ENCODE measurements at places on chromosomes 7 and 10.

DNA sequence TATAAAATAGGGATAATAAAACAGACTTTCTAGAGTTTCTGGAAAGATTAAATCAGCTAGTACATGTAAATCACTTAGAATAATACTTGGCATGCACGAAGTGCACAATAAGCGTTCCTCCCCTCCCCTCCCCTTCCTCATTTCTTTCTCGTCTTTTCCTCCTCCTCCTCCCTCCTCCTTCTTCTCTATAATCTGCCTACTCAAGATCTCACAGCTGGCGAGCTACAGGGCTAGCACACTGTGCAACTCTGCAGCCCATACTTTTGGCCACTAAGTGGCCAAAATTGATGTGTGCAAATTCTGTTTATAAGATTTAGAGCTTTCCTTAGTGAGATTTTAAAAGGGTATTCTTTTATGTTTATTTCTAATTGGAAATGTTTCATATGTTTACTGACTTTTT, 565.3 kb downstream of the PHTF2 start:
- no peak for DNase-seq

DNA sequence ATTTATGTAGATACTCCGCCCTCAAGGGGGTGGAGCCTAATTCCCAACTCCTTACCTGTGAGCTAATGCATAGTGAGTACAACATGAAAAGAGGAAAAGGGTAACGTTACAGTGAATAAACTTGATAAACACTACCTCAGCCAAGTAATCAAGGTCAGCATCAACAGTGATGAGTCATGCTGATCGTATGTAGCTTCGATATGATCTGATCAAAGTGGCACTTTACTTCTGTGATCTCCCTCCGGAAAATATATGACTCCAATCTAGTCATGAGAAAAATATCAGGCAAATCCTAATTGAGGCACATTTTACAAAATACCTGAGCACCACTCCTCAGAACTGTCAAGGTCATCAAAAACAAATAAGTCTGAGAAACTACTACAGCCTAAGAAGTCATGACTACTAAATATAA, 70.4 kb downstream of the VTI1A start:
- DNase-seq: no peak

- DNase-seq: no peak
Observed at GRCh38 chr7:97771576-97771975, 39.7 kb downstream of the TAC1 start.

- DNase-seq: no peak
Observed at GRCh38 chr7:131949659-131950058, 393.2 kb upstream of the PODXL start.

GRCh38 chr10:28008054-28008453, 9.2 kb upstream of the ODAD2 start:
- DNase-seq: no peak

- no peak for DNase-seq
Observed at GRCh38 chr10:29784175-29784773, 149.5 kb upstream of the SVIL start.

GRCh38 chr10:117945651-117946050, 101.1 kb downstream of the RAB11FIP2 start:
- DNase-seq: no peak

DNA sequence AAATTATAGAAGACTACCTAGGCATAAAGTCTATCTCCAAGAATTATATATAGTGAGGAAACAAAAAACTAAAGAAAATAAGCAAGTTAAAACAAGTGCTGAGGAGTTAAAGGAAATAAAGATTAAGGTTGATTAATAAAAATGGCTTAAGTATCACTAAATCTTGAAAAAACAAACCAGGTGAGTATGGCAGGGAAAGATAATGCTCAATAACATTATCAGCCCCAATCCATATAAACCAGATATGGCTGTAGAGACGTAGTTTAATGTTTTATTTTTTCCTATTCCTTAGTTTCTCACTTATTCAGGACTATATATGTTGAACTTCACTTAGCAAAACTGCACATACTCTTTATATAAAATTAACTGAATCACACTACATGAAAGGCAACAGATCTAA, 4.4 kb downstream of the WASL start:
- DNase-seq: no peak

DNA sequence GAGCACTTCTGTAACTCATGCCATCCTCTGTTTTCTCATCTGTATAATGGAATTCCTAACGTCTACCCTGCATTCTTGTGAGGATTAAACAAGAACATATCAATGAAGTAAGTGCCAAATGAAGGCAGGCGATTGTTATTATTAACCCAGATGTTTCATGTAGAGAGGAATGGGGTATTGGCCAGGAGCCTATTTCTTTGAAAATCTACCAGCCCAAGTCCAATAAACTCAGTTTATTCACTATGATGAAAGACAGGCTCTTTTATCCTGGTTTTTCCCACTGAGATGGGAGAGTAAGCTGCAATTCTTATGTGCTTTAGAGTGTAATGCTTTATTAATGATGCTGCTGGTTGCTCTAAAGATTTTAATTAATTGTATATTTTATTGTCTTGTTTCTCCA, 9.6 kb downstream of the CTTNBP2 start:
- DNase-seq: no peak

DNA sequence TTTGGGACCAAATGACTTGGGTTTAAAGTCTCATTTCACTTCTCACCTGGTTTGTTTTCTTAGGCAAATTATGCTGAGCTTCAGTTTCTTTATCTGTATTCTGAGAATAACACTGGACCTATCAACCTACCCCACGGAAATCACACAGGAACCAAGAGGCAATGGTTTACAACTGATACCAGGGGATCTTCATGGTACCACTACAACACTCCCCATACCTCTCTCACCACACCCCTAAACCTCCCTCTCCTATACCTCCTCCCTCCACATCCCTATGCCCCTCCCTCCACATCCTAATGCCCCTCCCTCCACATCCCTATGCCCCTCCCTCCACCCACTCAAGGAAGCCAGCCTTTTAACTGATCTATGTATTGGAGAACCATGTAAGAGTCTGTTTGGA, 9.9 kb downstream of the FAM204A start:
- DNase-seq: no peak

GRCh38 chr7:12583176-12583575, 12.7 kb downstream of the SCIN start:
- no peak for DNase-seq

DNA sequence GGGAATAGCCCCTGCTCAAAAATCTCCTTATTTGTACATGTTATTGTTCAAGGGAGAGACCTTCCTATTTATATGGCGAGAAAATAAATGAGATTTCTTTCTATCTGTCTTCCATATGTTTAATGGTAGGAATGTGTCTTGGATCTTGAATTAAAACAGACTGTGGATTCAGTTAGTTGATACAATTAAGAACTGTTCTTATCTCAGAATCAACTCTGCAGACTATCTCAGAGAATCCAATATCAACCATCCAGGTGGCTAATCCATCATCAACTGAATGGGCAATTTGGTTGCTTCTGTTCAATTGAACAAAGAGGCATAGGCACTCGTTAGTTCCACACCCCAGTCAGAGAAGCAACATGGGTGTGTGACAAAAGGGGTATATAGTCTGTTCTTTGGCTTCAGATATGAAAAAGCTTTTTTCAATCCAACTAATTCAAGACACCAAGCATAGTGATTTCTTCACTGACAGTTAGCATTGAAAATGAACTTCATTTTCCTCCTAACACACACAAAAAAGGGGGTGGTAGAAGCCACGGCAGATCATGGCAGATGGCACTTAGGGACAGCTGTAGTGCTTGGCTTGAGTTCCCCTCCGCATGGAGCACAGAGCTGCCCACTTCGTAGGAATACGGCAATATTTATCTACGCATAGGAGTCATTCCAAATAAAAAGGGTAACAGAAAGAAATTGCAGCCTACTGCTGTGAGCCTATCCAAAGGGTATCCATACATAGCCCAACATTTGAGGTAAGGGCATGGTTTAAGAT, 135.9 kb downstream of the KIAA1217 start:
- no peak for DNase-seq

GRCh38 chr10:24873281-24873683, 79.1 kb downstream of the PRTFDC1 start:
- no peak for DNase-seq

All from stimulated activated effector memory CD8-positive, alpha-beta T cell treated with anti-CD3 and anti-CD28 coated beads, Interleukin-12 subunit alpha, Interleukin-12 subunit beta, amount 100 ng/mL, for 72 hours (primary cell).